Transverse colon (tissue), 4 donors: ENCODE measurements at places on chromosomes 6 and 20.

DNA sequence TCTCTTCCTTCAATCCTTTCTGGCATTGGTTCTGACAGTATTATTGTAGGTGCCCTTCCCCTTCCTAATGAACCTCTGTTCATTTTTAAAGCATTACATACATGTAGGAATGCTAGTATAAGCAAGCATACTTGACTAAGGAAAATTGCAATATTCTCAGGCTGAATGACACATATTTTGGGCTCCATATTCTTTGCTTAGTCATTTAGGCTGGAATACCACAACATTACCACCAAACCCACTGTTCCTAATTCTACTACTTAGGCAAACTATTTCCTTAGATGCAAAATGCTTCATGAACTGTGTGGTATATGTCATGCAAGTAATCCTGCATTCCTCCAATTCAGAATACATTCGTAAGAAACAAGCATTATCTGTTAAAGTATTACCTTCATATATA is 113.9 kb downstream of the PRDM1 start:
- no peak for DNase-seq

- no peak for DNase-seq
Observed at GRCh38 chr6:4587171-4587570, 189.0 kb upstream of the CDYL start.

- no peak for DNase-seq
Observed at GRCh38 chr6:159758031-159759001, 3.5 kb upstream of the ACAT2 start.

- no peak for DNase-seq
Observed at GRCh38 chr6:12327391-12327790, 37.2 kb downstream of the EDN1 start.

- DNase-seq = peak; percentile 46
Observed at GRCh38 chr6:166005944-166006899, 161.4 kb downstream of the TBXT start.

- peak; percentile 23 for DNase-seq
Observed at GRCh38 chr20:44211177-44212039, 837 bp upstream of the OSER1 start.

GRCh38 chr20:17502105-17502504 is 29.1 kb downstream of the BFSP1 start:
- DNase-seq = no peak

GRCh38 chr20:8997701-8998117 is 71.2 kb upstream of the PLCB4 start:
- DNase-seq = no peak

DNA sequence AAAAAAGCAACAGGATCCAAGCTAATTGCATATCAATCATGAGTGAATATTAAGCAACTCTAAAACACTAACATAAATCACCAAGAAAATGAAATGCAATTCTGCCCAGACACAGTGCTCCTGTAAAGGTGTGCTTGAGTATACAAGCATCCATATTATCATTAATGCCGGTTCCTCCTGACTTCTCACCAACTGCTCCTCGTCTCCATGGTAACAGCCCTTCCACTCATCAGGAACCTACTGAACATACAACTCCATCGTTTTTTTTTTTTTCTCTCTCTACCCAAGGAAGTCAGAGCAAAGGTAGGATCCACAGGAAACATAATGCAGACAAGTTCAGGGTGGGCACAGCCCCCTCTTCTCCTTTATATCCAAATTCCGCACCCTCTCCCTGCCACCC is 12.4 kb downstream of the GABBR1 start:
- DNase-seq = no peak

DNA sequence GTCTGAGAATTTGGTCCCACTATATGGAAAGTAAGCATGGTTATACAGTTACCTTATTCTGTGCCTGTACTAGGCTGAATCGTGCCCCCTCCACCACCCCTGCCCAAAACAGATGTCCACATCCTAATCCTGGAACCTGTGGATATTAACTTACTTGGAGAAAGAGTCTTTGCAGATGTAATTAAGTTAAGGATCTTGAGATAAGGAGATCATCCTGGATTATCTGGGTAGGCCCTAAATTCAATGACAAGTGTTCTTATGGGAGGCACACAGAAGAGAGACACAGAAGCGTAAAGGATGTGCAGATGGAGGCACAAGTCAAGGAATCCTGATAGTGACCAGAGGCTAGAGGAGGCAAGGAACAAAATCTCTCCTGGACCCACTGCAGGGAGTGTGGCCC is 116.7 kb upstream of the MAN1A1 start:
- DNase-seq = no peak

DNA sequence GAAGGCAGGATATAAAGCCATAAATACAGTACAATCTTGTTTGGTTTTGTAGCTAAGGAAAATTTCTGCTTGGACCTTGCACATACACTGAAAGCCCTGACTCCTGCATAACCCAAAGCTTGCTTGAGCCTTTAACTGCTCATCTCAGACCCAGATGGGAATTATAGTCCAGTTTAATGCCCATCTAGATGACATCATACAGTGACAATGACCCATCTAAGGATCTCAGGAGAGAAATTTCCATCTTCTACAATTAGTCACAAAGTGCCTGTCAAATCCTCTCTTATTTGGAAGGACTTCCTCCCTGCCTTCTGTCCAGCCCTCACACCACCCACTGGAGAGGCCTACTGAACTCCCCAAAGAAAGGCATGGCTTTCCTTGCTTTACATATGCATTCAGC is 69.3 kb downstream of the BTBD3 start:
- no peak for DNase-seq

GRCh38 chr6:121008553-121008952 is 325.7 kb downstream of the TBC1D32 start:
- DNase-seq = no peak

GRCh38 chr6:107965746-107966145 is 7.7 kb upstream of the SEC63 start:
- no peak for DNase-seq

GRCh38 chr6:160519603-160520042 is 144.5 kb downstream of the LPA start:
- no peak for DNase-seq

DNA sequence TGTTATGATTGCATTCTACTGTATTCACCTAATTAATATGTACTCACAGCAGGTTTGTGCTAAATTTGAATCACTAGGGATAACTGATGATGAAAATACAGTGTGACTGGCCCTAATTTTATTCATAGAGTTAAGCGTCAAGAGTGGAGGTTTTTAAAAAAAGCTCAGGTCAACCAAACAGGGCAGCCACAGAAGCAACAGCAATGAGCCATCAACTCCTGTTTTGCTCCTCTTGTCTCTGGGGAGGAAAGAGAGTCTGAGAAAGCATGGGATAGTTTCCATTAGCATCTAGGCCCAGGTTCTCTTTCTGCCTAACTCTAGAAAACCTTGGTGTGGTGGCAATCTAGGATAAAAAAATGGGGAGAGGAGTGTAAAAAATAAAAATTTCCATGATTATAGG is 122.1 kb downstream of the OGFRL1 start:
- DNase-seq = no peak

DNA sequence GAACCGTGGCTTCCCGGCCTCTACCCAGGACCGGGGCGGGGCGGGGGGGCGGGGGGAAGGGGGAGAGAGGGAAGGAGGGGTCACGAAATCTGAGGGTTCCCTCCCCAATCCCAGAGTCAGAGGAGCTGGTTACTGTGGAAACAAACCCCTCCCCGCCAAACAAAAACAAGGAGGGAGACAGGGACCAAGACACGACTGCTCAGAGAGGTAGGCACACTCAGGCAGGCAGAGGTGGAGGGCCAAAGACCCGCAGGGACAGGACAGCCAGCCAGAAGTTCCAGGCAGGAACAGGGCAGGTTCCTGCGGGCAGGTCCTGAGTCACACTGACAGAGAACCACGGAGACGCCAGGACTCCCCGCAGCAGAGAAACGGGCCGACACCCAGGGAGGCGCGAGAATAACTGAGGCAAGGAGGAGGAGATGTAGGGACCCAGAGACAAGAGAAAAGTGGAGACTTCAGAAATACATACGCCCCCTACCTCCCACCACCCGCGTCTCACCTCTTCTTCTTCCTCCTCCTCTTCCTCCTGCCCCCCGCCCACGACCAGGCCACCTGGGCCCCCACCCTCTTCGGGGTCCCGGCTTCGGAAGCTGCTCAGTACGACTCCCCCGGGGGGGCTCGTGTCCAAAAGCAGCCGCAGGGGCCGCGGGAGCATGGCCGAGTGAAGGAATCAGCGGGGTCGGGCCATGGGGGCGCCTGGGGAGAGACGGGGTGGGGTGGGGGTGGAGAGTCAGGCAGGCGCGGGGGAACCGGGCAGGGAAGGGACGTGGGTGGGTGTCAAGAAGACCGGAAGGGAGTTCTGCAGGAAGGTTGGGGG is 578 bp downstream of the RGL2 start:
- DNase-seq = peak; percentile 82

GRCh38 chr20:62318400-62319345 is 15.9 kb downstream of the ADRM1 start:
- DNase-seq = no peak

- DNase-seq = no peak
Observed at GRCh38 chr6:169366258-169366901, 112.7 kb upstream of the THBS2 start.

DNA sequence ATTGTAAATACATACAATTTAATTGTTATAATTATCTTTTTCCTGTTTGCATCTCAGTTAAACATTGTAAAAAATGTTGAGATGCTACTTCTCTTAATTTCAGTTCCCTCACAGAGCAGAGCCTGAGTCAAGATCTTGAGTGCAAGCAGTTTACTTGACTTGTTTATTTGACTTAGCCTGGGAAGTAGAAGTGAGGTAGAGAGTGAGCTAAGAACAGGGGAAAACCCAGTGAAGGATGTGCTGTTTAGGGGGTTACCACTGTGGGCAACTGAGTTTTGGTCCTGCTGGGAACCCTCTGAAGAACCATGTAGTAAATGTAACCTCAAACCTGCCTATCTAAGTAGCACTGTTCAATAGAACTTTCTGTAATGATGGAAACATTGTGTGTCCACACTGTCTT is 495.2 kb upstream of the FLRT3 start:
- no peak for DNase-seq

- DNase-seq = no peak
Observed at GRCh38 chr20:44183282-44183681, 3.7 kb downstream of the JPH2 start.

GRCh38 chr6:157269261-157269794 is 54.0 kb downstream of the TMEM242 start:
- peak; percentile 56 for DNase-seq

DNA sequence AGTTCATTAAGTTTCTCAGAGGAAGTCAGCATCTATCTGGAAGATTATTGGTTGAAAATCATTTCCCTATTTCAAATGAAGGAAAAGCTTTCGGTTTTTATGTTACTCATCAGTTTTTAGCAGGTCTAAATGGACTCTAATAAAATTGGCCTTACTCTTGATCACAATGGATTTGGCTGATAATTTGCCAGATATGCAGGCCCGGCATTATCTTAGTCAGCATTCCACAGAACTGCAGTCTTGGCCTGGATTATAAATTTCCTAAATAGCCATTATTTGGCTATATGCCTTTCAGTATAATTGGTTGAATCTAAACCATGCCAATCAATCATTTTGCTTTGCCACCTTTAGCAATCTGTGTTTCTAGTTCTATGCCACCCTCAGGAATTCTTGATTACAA is 91.7 kb upstream of the KCNQ5 start:
- no peak for DNase-seq
